ENCODE measurements at places on chromosomes 6 and 20.

- DNase-seq = no peak
These were observed 240.7 kb downstream of the ARID1B start for GRCh38 chr6:157017861-157018260.

DNA sequence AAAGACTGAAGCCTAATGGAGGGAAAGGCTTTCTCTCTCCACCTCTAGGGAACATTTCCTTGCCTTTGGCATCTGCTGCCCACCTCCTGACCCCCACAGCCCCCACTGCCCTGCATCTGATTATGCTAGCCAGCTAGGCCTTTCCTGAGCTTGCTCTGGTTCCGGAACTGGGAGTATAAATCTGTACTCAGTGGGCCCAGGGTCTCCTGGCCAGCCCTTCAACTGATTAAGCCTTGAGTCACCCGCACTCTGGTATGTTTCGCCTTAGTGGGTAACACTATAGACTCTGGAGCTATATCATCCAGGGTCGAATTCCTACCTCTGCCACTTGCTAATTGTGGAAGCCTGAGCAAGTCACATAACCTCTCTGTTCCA lies 45.6 kb upstream of the RIPOR2 start:
- no peak for DNase-seq

DNA sequence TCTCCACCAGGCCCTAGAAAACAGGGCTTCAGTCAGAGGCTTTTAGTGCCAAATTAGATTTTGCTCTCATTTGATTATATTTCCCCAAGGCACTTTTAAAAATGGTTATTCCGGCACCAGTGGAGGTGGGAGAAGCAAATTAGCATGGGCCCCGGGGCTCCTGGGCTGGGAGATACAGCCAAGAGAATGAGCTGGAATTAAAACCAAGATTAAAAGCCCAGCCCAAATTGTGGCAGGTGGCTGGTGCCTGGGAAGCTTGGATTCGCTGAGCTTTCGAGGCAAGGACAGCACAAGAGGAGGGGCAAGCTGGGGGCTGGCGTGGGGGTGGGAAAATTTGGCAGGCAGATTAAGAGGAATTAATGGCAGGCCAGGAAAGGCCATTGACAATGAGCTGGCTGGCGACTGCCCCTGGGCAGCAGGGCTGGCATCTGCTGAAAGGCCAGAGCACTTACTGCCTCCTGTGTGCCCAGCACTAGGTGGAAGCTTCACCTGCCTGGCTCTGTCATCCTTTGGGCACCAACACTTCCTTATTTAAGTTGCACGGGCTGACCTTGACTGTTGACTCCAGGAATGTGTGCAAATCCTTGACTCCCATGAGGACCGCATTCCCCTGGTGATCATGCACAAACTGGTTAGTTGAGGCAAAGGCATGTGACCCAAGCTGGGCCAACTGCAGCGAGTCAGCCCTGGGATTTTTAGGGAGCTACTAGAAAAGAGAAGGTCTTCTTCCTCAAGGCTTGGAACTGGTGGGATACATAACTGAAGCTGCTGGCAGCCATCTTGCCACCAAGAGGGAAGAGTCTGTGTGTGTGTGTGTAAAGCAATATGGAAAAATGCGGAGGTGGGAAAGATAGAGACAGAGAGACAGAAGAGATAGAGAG lies 76.1 kb downstream of the SULF2 start:
- DNase-seq = no peak

DNA sequence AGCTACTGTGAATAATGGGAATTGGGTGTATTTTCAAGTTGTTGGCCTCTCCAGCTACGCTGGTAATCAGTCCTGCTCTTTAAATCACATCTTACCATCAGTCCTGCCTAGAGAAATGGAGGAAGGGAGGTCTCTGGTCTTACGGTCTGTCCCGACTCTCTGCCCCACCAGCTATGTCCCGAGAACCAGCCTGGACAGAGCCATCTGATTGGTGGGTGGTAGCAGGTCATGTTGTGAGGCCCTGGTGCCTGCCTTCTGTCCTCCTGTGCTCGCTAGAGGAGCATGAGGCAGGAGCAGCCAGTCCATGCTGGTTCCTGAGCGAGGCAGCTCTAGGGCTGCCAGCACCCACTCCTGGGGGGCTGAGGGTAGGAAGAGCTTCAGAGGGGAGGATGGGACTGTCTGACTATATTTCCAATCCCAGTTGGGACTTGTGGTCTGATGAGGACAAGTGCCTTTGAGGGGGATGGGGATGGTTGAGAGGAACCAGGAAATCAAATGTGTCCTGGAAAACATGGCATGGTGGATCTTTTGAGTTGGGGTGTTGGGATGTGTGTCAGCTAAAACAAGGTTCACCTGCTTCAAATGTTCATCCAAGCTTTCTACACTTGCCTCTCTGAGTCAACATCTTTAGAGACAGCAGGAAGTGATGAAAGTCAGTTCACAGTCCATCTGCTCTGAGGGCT lies 33.0 kb downstream of the SYNJ2 start:
- no peak for DNase-seq

DNA sequence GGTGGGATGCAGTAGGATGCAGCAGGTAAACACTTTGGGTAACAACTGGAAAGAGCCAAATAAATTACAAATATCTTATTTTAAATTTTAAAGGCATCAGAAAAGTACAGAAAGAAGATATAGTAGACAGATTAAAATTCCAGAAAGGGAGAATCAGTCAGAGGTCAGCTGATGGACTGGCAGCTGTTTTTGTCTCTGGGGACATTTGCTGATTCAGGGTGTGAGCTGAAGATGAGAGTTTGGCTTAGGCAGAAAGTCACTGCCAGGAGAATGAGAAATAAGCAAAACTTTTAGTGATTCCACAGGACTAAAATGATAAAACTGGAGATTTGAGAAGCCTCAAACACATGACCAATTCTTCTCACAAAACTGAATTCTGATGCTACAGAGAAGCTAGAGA lies 39.5 kb downstream of the AHI1 start:
- peak; percentile 16 for DNase-seq

DNA sequence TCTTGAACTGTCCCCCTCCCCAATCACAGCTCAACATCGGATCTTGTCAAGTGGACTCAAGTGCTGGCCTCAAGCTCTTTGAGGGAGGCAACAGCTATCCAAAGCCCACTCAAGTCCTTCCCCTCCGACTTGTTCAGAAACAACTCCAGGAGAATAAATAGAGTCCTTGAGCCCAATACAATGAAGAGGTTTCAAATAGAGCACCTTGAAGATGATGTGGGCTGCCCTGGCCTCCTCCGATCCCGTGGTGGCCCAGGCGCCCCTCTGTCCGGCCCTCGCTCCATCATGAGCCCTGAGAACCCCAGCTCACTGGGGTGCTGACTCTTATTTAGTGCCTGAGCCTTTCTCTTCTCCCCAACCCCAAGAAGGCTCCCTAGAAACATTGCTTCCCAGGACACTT lies 164.3 kb upstream of the PMEPA1 start:
- no peak for DNase-seq

DNA sequence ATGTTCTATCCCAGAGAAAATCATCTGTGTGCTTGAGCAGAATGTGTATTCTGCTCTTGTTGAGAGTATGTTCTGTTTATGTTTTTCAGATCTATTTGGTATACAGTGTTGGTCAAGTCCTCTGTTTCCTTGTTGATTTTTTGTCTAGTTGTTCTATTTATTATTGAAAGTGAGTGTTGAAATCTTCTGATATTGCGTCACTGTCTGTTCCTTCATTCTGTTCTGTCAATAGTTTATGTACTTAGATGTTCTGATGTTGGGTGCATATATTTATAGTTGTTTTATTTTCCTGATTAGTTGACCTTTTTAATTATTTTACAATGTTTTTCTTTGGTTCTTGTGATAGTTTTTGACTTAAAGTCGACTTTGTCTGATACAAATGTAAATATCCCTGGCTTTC lies 458.7 kb upstream of the HSF2 start:
- DNase-seq = no peak

GRCh38 chr6:63643862-63644261 lies 8.3 kb downstream of the PHF3 start:
- DNase-seq = no peak

GRCh38 chr20:50577175-50578018 lies 67.2 kb downstream of the PTPN1 start:
- no peak for DNase-seq

DNA sequence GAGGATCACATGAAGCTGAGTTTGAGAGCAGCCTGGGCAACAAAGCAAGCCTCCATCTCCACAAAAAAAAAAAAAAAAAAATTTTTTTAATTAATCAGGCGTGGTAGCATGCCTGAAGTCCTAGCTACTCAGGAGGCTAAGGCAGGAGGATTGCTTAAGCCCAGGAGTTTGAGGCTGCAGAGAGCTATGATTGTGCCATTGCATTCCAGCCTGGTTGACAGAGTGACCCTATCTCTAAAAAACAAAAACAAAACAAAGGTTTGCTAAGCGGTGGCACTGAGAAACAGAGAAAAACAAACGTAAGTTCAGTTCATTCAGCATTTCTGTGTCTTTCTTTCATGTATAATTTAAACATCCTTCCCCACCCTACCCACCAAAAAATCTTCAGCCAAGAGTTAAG lies 78.4 kb downstream of the ANKS1A start:
- DNase-seq = no peak

GRCh38 chr6:158268361-158269147 lies 43.7 kb upstream of the TULP4 start:
- no peak for DNase-seq

GRCh38 chr6:89035252-89036101 lies 45.1 kb upstream of the PNRC1 start:
- DNase-seq = peak; percentile 97

- no peak for DNase-seq
These were observed 267.1 kb upstream of the SGK1 start for GRCh38 chr6:134584847-134585516.

GRCh38 chr6:17281100-17281496 lies at the start of gene RBM24:
Gene RBM24, plus strand, starts transcription at chr6:17281361. Its CDS starts 221 bp downstream, at chr6:17281582.
- DNase-seq = peak; percentile 31

DNA sequence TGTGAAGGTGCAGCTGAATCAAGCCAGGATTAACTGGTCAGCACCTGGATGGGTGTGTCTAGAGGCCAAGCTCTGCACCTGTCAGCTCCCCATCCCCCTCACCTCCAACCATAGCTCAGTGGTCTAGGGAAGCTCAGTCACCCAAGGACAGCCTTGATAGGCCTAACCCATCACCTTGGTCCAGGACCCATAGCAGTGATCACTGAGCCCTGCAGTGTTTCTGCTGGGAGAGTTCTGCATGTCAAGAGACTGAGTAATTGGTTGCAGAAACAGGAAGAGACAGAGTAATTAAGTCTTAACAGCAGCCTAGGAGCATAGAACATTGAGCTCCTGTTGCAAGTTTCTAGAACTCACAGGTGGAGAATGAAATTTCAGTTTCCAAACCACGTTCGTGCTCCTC lies 18.7 kb upstream of the RALGAPB start:
- DNase-seq = no peak

GRCh38 chr6:4023240-4023639 lies 55.7 kb downstream of the FAM217A start:
- no peak for DNase-seq

DNA sequence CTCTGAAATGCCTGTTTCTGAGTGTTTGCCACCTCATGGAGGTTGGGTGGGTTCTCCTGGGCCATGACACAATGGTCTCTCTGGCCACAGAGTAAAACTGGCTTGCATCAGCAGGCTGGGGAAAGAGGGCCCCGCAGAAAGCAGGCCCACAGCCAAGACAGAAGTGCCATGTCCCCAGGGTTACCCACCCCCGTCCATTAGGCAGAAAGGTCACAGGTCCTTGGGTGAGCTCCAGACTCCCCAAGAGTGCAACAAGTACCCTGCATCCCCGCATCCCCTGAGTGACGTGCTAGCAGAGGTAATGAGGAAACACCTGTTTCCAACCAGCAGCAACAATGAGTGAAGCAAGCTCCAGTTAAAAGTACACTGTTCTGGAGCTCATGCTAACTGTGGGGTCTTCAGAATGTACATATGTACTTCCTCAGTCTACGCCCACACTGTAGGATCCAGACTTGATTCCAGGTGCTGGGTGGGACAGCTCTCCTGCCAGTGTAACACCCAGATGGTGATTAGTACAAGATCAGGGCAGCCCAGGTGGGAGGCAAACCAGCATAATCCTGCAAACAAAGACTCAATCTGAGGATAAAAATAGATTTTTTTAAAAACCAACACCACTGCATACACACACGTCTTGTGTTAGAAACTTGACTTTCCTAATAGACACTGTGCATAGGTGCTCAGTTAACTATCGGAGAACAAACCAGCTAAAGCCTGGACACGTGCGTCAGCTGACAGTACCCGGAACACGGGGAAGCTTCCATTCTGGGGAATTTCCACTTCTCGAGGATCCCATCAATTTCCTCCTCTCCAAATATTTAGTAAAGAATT lies 31.5 kb downstream of the RRBP1 start:
- no peak for DNase-seq

GRCh38 chr6:115708850-115709249 lies 351.8 kb downstream of the FRK start:
- DNase-seq = no peak

- DNase-seq = no peak
These were observed 105.5 kb upstream of the BACH2 start for GRCh38 chr6:90401933-90402830.

DNA sequence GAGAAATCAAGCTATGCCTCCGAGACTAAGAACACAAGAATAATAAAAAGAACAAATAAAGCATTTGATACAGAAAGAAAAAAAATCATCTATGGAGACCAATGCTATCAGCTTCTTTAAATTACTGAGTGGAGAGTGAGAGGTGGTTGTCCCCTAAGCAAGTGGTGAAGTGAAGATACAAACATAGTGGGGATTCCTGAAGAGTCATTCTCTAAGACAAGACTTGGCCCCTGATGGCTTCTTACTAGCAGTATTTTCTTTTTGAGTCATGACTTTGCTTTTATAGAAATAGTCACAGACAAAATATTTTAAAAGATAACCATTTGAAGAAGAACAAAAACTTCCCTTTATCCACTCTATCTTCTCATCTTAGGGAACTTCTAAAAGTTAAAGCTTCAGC lies 261.4 kb upstream of the PRDM1 start:
- DNase-seq = no peak

- DNase-seq = no peak
These were observed 10.6 kb upstream of the STX16 start for GRCh38 chr20:58640446-58640845.

DNA sequence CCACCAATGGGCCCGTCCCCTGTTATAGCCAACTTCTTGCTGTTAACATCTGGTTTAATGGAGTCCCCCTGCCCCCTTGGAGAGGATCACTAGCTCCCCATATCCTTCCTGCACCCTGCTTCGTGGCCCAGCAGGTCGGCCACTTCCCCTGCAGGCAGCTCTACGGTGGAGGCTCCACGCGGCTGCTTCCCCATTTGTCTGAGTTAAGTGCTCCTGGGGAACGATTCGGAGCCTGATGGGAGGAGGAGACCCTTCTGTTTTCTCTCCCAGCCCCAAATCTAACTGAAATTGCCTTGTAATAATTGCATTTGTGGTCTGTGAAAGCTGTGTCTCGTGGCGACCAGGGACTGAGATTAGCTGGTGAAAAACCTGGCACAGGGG lies 74.6 kb downstream of the SULF2 start:
- DNase-seq = no peak
